ENCODE measurements at places on chromosomes 16 and 17.

DNA sequence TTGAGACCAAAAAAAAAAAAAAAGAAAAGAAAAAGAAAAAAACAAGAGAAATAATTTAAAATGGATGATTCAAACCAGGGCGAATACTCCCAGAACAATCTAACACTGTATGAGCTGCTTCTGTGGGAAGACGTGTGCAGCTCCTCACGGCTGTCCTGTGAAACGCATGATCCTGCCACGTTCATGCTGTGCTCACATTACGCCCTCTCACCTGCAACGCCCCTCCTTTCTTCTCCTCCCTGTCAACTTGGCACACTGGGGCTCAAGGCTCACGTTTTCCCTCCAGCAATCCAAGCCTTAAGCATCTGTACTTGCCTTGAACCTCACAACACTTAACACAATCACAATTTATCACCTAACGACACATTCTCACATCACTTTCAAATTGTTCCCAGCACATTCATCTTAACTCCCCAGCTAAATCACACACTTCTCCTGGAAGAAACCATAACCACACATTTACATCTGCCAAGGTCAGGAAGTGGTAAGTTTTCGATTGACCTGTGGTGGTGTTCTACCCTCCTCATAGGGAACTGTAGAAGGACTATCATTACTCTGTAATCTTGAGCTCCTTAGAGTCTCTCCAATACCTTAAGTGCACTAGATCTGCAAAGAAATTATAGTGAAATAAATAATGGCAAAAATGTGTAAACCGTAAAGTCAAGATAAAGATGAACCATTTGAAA, 29.1 kb downstream of the MBTPS1 start:
- no peaks in the 10 kb centered on the region for H3K4me1 ChIP-seq
- no peaks in the 10 kb centered on the region for H3K27me3 ChIP-seq
- no peak for DNase-seq
- H3K4me3 ChIP-seq, result no peak overlapping the region

- peak overlapping the region; percentile 85 for H3K4me3 ChIP-seq
- peak overlapping the region; percentile 64 for H3K27ac ChIP-seq
- DNase-seq, result no peak
- H3K4me1 ChIP-seq, result peaks cover 29% of the 10 kb centered on the region
These were observed 526 bp downstream of the MOSMO start for GRCh38 chr16:22008215-22009059.

DNA sequence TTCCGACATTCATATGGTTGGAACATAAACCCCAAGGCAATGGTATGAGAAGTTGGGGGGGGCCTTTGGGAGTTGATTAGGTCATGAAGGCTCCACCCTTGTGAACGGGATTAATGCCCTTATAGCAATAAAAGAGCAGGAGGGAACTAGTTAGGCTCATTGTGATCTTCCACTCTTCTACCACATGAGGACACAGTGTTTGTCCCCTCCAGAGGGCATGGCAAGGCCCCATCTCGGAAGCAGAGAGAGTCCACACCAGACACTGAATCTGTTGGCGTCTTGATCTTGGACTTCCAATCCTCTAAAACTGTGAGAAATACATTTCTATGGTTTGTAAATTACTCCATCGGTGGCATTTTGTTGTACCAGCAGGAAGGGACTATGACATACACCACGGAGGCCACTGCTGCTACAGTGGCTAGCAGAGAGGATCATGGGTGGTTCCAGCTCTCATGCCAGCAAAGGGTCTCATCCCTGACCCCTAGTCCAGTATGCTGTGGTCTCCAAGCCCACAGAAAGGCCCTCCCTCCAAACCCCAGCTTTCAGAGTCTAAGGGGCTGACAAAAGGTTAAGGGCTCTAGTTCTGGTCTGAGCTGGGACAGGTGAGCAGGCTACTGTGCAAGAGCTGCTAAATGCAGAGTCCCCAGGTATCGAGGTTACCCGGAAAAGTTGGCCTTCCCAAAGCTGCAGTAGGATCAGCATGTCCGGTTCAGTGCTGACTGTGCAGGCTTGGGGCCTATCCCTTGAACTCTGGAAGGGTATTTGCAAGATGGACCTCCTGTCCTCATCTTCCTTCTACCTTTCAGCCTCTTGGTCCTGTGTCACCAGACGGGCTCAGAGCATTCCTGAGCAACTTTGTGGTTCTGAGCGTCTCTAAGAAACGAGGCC, 12.2 kb downstream of the CCR7 start:
- no peak for DNase-seq
- no peaks in the 10 kb centered on the region for H3K27me3 ChIP-seq
- H3K27ac ChIP-seq, result peak overlapping the region; percentile 88
- no peak overlapping the region for H3K4me3 ChIP-seq
- H3K36me3 ChIP-seq, result no peaks in the 10 kb centered on the region
- H3K4me1 ChIP-seq, result peaks cover 95% of the 10 kb centered on the region

GRCh38 chr17:17498606-17499301, 2.6 kb upstream of the RASD1 start:
- H3K27me3 ChIP-seq, result no peaks in the 10 kb centered on the region
- H3K27ac ChIP-seq, result no peak overlapping the region
- H3K36me3 ChIP-seq, result no peaks in the 10 kb centered on the region
- no peak overlapping the region for H3K4me3 ChIP-seq
- H3K4me1 ChIP-seq, result peaks cover 29% of the 10 kb centered on the region
- no peak for DNase-seq

GRCh38 chr16:81997738-81998137, 13.5 kb downstream of the SDR42E1 start:
- no peaks in the 10 kb centered on the region for H3K36me3 ChIP-seq
- H3K4me1 ChIP-seq, result peaks cover 17% of the 10 kb centered on the region
- H3K4me3 ChIP-seq, result no peak overlapping the region
